ENCODE measurements at places on chromosomes 16 and 17.

GRCh38 chr16:55505333-55506015, 3.4 kb upstream of the LPCAT2 start:
- DNase-seq: no peak

DNA sequence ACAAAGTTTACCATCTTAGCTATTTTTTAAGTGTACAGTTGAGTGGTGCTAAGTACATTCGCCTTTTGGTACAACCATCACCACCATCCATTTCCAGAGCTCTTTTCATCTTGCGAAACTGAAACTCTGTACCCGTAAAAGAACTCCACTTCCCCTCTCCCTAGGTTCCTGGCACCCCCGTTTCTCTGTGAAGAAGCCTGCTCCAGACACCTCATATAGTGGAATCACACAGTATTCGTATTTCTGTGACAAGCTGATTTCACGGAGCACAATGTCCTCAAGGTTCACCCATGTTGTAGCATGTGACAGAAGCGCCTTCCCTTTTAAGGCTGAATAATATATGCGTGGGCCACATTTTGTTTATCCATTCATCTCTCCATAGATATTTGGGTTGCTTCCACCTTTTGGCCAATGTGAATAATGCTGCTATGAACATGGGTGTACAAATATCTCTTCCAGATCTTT, 54.2 kb upstream of the MAP3K14 start:
- no peak for DNase-seq

- DNase-seq: no peak
These were observed 1.7 kb upstream of the AARS1 start for GRCh38 chr16:70290949-70291519.

- DNase-seq: no peak
These were observed 362 bp downstream of the KLHDC4 start for GRCh38 chr16:87765473-87765775.

DNA sequence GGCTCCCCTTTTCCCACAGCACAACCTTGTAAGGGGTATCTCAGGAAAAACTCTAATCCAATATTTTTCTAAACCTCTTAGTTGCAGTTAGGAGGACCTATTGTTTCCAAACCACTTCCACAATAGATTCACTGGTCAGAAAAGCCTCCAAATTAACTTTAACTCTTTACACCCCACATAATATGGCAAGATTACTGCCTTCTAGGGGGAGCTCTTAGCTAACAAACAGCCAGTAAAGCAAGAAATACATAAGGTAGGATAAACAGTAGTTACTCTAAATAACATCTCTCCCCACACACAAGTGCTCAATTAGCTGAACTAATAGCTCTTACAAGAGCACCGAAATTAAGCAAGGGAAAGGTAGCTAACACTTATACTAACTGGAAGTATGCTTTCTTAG, 192.1 kb upstream of the KIF2B start:
- DNase-seq: no peak

DNA sequence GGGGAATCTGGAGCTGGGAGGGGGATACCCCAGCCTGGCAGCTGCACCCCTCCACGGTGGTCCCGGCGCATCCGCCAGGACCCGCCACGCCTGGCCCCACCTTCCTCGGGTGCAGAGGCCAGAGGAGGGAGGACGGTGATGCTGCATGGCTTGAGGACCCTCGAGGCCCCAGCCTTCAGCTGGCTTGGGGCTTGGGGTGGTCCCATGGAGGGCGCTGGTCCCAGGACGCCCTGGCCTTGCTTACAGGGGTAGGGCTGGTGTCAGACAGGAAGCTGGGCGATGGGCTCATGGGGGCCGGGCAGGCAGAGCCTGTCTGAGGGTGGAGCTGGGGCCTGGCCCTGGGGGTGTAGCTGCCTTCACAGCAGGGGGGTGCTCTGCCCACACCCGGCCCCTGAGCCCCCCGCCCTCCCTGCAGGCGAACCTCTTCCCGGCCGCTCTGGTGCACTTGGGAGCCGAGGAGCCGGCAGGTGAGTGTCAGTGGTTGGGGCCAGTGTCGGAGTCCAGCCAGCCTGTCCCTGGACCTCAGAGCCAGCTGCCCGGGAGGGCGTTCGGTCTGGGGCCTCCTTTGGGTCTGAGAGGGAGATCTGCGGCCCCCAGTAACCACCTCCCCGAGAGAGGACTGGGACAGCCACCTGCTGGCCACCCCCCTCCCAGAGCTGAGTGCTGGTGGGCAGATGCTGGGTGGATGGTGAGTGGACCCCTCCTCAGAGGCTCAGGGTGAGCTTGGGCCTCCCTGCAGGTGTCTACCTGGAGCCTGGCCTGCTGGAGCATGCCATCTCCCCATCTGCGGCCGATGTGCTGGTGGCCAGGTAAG, 6.4 kb downstream of the CENPX start:
- no peak for DNase-seq

DNA sequence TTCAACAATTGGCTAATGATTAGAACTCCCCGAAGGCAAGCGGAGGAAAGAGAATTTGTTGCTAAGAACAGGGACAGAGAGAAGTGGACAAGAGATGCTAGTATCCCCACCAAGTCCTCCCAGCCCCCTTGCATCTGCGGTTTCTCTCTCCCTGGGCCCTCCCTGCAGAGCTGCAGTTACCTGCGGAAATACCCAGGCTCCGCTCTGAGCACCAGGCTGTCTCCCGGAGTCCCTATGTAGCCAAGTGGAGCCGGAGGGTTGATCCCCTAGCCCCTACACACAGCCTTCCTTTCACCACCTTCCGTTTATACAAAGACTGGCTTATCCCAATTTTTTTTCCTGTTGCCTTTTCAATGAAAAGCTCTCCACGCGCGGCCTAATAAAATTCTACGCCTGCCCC, 834.4 kb downstream of the KCNJ2 start:
- DNase-seq: no peak

DNA sequence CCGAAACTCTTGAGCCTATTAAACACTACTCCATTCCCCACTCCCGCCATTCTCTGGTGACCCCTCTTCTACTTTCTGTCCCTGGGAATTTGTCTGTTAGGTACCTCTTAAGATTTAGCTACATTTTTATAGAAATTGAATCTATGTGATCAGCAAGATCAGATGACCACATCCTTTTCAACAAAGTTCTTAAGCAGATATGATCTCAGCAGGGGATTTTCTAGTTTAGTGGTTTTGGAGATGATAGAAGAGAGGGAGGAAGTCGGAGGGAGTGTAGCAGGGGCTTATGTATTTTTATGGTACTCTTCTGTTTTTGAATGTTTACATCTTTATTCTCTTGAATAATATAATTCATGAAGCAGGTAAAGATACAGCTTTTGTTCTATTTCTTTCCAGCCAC, 40.8 kb downstream of the RPA1 start:
- no peak for DNase-seq

DNA sequence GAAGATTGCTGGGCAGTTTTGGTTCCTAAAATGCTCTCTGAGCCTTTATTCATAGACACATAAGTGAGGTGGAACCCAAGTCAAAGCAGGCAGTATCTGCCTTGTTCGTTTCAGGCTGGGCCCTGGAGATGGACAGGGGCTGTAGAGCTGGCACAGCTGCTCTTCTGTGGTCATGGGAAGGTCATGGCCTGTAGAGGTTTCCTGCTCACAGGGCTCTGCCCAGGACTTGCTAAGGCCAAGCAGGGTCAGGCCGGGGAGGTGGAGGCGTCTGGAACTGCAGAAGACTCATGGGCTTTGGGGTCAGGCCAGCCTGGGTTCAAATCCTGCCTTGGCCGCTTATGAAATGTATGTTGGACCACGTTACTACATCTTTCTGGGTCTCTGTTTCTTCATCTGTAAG, 50.2 kb downstream of the IRX5 start:
- no peak for DNase-seq

Measured in mesothelial cell of epicardium (in vitro differentiated cells).